ENCODE measurements at places on chromosomes 2 and 18.

DNA sequence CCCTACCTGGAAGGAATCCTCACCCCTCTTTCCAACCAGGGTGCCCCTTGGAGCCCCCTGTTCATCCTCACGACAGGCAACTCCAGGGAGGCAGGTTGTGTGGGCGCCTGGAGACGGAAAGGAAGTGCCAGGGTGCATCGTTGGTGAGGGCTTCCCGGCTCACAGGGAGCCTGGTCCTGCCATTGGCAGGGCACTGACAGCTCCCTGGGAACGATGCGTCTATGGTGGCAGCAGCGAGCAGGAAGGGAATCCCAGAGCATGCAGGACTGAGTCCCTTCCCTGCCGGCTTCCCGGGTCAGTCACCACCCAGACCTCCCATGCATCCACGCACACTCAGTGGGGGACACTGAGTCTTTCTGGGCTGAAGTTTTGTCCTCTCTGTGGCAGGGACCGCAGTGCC lies 117.6 kb downstream of the INHBB start:
- no peak for DNase-seq

DNA sequence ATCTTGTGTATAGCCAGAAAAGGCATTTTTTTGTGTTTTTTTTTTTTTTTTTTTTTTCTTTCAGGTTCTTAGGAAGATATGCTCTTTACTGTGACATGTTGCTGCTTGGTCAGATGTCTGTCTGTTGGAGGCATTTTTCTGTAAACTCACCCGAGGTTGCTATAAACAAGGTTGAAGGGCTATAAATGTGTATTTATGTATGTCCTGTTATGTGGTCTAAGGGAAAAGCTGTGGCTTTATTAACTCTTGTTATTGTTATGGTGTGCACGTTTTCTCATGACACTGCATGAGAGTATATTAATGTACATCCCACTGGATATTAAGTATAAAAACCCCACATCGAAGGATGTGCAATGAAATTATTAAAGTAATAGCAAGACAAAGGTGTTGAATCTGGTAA lies 102.0 kb downstream of the ZNF532 start:
- no peak for DNase-seq

DNA sequence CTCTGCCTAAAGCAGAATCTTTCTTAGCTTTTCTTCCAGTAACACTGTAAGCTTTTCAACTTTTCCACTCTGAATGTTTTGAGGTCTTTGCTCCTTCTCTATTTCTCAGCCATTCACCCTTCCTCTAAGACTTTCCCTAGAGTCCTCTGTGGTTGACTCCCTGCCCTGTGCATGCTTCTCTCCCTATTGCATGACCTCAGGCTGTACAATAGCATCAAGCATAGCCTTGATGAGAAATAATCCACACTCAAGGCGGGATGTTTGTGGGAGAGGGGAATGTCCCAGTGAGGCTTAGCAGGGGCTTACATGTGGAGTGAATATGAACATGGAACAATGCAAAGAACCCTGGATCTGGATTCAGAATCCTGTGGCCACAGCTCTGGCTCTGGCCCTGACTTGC lies 48.4 kb upstream of the IGFBP5 start:
- DNase-seq, result no peak

DNA sequence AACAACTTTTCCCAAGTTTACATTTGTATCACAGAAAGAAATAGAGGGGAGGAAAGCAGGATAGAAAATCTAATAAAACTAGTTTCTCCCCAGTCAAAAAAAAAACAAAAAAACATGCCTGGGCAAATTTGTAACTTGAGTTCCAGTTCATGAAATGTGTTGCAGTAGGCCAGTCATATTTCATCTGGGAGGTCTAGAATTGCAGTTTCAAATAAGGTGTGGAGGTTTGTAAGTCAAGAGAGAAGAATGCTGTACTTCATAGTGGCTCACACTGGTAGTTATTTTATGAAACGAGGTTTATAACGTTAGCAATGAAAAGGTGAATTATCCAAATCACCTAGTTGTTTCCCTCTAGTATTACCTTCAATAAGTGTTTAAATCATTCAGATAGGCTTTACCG lies 1313.9 kb upstream of the SLC39A10 start:
- no peak for DNase-seq

DNA sequence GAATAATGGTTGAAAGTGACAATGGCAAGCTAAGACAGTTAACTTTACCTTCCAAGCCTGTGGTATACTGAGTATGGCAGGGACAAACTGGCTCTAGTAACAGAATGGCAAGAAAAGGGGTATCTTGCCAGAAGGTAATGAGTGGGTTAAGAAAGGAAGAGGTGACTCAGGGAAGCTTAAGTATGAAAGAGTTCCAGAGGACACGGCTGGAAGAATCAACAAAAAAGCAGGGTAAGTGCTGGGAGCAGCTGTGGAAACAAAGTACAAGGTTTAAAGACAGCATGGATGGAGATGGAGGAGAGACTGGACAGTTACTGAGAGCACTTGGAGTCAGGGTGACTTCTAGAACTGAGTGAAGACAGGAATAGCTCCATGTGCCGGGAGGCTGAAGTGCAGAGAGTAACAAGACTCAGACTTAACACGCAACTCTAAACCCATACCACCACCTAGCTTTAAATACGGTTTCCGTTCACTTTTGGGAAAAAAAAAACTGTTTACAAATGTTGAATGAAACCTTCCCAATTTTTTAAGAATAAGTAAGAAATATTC lies 69.0 kb downstream of the REV1 start:
- DNase-seq, result no peak

- no peak for DNase-seq
These were observed 1.7 kb downstream of the SCN1A start for GRCh38 chr2:166126007-166126639.

GRCh38 chr2:78676921-78677696 lies 348.4 kb upstream of the REG3G start:
- peak; percentile 81 for DNase-seq

DNA sequence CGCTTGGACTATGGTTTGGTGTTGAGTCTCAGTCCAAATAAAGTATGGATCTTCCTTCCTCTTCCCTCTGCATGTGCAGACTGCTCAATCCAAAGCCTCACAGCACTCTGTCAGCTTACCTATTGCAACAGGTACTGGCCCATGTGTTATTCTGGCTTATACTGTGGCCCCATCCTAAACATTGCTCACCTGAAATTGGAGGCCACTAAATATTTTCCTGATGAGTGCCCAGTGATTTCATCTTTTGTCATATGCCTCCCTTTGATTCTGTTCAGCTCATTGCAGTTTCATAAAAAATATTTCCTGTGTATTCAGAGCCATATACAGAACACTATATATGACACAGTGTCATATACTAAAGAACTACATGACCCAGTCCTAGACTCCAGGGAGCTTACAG lies 86.3 kb upstream of the FAM136A start:
- DNase-seq, result no peak

DNA sequence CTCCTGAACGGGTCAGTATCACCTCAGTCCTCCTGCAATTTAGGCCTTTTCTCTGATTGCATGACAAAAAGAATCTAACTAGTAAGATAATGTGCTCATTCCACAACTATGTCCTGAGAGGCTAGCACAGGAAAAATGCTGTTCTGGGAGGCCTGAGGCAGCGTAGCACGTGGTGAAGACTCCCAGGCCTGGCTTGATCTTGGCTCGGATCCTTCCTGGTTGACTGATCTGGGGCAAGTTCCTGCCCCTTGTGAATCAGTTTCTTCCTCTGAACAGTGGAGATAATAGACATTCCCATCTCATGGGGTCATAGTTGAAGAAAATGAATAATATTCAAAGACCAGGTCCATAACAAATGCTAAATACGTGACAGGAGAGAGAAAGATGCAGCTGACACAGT lies 12.3 kb downstream of the FBLN7 start:
- DNase-seq, result no peak

DNA sequence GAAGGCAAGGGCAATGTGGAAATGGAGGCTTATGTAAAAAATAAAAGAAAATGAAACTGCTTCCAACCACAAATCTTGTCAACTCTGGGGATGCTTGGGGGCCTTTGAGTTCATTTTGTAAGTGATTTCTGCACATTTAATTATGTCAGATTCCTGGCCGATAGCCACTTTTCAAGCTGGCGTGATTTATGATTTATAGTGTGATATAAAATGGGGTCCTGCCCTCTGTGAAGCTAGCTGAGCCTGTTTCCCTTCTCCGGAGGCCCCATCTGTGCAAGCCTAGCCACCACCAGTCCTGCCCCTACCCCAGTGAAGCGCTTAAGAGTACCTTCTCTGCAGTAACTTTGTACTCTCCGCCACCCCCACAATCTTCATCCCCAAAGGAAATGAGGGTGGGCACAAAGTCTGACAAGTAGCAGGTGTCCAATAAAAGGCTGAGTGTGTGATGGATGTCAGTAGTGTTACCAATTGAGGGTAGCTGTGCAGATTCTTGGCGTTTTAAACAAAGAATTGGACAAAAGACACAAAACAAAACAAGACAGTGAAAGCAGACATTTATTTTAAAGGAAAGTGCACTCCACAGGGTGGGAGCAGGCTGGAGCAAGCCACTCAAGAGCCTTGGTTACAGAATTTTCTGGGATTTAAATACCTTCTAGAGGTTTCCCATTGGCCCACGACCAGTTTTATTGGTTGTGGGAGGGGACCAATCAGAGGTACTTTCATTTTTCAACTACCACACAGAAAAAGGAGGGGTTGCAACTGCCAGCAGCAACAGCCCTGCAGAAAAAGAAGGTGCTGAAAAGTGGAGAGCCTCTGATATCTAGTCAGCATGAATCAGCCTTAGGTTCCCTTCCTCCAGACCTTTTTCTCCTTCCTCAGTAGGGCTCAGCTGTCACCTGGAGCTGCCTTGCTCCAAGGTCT lies 39.0 kb upstream of the SIX3 start:
- DNase-seq, result no peak

GRCh38 chr2:188079196-188079595 lies 212.5 kb upstream of the GULP1 start:
- DNase-seq, result no peak

DNA sequence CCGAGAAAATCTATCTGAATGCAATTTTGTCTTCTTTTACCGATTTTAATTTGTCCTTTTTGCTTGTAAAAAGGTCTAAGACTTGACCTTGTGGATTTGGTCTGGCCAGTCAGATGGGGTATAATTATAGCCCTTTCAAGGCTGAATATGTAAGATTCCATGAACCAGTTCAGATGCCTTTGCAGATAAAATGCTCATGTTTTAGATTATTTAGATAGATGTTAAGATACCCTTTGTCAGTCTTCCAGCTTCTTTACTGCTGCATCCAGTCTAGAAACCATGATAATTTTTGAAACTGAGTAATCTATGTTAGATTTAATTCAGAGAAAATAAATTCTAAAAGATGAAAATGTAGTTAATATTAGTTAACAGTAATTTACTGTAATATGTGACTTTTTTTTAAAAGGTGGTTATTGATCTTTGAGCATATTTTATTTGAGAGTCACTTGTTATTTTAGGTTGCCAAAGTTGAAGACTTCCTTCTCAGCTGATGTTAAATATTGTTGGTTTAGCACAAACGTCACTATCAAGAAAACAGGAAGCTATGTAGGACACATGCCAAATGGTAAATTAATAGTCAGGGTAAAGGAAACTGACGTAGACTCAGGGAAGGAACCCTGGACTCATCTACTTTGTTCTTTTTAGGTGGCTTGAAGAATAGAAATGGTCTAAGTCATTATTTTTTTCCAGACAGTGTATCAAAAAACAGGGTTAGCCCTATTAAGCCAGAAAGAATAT lies 29.8 kb downstream of the BABAM2 start:
- peak; percentile 16 for DNase-seq

DNA sequence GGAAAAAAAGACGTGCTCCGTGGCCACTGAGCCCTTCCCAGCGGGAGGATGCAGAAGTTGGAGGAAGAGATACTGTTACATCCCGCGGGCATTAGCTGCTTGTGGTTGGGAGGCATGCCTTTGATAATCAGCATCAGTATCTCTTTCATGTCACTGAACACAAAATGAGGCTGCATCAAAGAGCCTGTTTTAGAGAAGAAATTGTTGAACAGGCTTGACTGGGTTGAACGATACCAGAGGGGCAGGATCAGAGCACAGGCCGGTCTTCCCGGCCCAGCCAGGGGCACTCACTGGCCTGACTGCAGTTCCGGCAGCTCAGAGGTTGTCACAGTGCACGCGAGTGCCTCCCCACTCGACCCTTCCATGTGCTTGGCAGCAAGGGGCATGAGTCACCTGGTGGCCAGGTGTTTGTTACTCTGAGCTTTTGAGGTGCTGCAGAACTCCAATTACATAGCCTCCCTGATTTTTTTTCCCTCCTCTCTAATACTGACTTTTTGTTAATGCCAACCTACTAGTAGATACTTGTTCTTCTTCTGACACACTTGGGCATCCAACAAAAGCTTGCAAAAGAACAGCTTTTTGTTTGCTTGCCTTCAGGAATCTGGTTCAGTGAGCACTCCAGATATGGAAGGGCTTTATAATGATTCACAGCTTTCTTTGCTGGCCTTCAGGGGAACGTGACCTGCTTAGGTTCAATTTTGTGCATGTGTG lies 121.6 kb downstream of the VAPA start:
- no peak for DNase-seq

DNA sequence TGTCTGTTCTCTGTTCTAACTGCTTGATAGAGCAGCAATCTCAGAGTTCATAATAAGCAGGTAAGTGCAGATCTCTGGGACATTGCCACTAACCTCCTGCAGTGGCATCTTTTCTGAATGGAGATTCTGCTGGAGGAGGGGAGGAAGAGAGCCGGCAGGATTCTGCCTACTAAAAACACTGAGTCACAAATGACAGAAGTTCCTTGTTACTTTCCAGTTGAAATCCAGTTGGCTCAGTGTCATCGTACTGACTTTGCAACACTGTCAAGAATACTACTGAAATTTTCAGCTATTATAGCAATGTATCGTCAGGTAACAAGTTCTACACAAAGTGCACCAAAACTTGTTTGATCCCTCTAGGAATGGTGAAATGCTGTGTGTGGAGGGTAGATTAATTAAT lies 79.6 kb upstream of the ST6GAL2 start:
- no peak for DNase-seq

DNA sequence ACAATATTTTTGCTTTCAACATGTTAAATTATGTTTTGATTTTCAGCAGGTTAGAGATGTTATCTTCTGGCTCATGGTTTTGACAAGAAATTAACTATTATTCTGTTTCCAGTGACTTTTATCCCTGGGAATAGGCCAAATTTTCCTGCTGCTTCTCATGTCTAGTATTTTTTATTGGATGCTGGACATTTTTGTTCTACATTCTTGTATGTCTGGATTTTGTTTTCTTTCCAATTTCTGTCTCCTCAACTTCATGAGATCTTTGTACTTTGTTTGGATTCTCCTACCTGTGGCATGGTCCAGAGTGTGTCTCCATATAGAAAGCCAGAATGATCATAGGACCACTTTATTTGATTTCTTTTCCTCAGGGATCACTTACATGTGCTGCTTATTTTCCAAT lies 33.1 kb upstream of the MYO1B start:
- DNase-seq, result no peak

DNA sequence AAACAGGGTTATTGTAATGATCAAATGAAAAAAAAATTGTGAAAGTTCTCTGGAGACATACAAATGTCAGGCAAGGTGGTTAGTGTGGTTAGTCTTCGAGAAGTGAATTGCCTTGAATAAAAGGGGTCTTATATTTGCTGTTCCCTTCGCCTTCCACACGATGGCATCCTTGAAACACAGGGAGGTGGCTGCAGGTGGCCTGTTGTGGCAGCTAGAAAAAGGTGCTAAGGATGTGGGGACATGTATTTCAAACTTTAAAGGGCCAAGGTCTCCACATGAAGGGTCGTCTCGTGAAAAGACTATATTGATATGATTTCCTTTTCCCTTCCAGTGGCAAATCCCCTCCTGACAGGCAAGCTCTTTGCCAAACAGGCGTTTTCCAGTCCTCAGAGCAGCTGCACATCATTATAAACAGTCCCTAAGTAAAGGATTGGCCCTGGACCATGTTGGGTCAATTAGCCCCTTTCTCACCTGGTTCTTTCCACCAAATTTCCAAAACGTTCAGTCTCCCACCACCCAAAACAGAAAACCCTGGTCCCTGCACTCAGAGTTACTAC lies 68.5 kb downstream of the COPS8 start:
- no peak for DNase-seq

- no peak for DNase-seq
These were observed 63.5 kb downstream of the CAVIN2 start for GRCh38 chr2:191783416-191783815.
